T1000 (cell line): ENCODE measurements at places on chromosomes 11 and 22.

DNA sequence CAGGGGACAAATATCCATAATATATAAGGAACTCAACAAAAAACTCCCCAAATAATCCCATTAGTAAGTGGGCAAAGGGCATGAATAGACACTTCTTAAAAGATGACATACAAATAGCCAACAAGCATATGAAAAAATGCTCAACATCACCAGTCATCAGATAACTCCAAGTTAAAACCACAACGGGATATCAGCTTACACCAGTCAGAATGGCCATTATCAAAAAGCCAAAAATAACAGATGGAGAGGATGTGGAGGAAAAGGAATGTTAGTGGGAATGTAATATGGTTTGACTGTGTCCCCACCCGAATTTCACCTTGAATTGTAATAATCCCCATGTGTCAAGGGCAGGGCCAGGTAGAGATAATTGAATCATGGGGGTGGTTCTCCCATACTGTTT, 350.1 kb downstream of the GUCY1A2 start:
- DNase-seq = no peak

- DNase-seq = no peak
Measured at GRCh38 chr11:22703591-22703990, 37.2 kb downstream of the GAS2 start.

DNA sequence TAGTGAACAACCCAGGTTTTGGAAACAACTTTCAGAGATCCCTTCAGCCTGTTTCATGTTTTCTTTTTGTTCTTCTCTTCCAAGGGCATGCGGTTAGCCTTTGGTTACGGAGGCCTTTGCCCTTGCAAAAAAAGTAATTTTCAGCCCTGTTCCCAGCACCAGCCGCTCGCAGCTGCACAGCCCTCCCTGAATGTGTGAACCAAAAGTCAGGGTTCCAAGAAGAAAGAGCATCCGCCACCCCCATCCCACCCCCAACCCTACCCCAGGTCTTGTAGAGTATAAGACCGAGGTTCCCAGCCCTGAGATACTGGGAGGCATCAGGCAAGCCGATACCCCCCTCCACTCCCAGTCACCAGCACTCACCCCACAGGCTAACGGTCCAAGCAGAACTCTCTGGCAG, 56.4 kb downstream of the IGLL1 start:
- DNase-seq = no peak

DNA sequence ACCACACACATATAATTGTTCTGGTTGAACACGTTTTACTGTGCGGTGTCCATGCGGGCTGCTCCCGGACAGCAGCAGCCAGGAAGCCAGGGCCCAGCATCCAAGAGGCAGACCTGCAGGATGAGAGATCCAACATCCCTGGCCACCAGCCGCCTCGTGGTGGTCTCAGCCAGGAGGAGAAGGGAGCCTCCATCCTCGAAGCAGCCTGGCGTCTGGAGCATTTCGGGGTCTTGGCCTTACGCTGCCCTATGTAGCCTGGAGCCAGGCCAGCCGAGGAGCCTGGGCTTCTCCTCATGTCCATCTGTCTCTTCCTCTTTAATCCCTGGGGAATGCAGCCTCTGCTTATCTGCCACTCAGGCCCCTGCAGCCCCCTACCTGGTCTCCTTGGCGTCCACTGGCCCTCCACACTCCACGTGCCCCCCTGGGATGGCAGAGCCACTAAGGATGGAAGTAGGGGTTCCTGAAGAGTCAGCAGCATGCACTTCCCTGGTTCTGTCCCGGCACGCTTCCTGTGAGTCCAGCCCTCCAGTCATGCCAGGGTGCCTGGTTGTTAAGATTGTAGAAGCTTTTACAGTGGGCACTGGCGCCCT, 253.2 kb downstream of the TBC1D22A start:
- DNase-seq = no peak

- DNase-seq = no peak
Measured at GRCh38 chr11:27196203-27196897, 155.7 kb downstream of the BBOX1 start.

- DNase-seq = no peak
Measured at GRCh38 chr11:26792941-26793340, 71.1 kb upstream of the SLC5A12 start.

- DNase-seq = no peak
Measured at GRCh38 chr11:15938121-15938611, 418.2 kb downstream of the SOX6 start.

DNA sequence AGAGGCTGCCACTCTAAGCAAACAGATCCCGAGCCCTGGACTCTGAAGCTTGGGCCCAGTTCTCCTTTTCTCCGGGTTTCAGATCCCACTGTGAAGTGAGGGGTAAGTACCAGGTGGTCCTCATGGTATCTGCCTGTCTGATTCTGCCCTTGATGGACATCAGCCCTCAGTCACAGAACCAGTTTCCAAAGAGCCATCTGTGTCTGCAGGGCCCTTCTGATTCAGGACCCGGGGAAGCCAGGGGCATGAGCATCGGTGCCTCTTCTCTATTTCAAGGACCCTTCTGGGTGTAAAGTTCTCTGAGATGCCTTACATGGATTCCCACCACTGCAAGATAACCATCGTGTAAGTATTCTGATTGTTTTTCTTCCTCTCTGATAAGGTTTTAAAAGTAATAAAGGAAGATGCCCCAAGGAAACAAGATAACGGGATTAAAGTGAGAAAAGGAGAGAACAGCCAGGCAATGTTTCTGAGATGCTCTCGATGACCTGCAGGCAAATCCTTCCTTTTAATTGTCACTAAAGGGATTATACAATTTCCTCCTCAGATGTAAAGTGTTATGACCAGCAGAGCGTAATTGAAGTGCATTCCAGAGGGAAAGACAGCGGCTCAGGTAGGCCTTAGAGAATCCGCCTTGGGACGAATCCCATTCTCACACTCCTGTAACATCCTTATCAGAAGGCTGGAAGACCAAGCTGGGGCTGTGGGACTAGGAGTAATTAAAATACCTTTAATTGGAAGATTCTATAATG, 924.3 kb downstream of the TBC1D22A start:
- no peak for DNase-seq
